ENCODE measurements at places on chromosomes 5 and 9.

GRCh38 chr5:33530183-33531036, 89.6 kb downstream of the TARS1 start:
- no peak for DNase-seq

DNA sequence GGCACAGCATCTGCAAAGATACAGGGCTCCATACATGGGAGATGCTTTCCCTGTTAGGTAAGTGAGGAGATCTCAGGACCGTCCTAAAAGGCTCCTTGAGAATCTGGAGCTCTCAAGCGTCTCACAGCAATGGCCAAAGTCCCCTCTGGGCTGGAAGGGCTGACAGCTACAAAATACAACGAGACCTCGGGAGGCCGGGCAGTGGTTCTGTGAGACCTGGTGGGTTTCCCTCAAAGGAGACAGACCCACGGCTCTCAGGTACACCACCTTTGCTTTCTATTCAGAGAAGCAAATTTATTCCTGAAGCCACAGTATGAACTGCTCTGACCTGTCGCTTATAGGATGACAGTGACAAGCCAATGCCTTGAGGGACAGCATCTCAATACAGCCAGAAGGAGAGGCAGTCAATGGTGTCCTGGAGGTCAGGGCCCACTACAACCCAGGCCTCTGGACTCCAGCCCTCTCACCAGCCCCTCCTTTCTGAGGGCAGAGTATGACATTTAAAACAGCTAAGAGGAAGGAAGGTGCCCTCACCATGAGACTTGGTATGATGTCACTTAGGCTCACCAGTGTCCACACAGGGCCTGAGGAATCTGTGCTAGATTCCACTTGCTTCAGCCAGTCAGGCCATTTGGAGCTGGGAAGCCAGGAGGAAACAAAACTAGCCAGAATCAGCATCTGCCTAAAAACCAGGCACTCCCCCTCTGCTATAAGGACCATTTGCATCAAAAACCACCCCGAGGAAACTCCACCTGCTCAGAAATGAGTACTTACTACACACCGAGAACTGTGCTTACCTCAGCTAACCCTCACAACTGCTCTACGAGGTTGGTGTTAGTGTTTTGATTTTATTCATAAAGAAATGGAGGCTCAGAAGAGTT, 86.5 kb upstream of the FSTL4 start:
- no peak for DNase-seq

GRCh38 chr9:81683238-81683637, 6.1 kb downstream of the TLE1 start:
- no peak for DNase-seq

GRCh38 chr5:167912941-167913665, 378.3 kb upstream of the WWC1 start:
- DNase-seq, result no peak

DNA sequence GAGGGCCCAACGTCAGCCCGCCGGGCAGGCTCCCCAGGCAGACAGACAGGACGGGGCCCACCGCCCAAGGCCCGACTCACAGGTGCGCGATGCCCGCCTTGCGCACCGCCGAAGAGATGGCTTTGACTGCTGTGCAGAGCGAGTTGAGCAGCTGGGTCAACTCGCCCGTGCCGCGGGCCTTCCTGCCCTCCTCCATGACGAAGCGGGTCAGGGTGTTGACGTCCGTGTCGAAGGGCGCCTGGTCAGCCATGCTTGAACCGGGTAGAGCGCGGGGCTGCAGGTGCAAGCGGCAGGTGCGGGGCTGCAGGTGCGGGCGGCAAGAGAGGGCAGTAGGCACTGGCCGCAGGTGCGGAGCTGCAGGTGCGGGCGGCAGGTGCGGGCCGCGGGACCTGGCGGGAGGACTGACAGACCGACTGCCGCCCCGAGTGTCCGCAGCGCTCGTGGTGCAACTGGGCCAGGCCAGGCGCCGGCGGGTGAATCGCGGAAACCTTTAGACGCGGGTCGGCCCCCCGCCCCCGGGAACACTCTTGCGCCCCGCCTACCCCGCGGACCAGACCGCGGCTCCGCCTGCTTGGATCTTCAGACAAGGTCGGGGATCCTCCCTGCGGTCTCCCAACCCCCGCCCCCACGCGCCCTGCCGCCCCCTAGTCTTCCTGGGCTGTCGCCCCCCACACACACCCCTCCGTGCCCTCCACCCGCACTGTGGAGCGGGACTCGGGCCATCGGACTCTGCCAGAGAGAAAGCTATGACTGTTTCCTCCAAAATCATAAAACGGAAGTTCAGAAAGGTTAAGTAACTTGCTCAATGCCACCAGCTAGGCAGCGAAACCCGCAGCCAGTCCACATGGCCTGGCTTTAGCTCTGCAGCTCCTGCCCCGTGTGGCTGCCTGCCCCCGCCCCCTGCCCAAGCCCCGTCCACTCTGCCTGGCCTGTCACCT, at the start of gene FBP1:
FBP1 (minus strand) TSS at position 458 of the 938 bp plus-strand sequence; CDS start at position 250, 208 bp downstream.
- DNase-seq, result no peak

GRCh38 chr9:88801214-88801796, 190.0 kb upstream of the S1PR3 start:
- no peak for DNase-seq

DNA sequence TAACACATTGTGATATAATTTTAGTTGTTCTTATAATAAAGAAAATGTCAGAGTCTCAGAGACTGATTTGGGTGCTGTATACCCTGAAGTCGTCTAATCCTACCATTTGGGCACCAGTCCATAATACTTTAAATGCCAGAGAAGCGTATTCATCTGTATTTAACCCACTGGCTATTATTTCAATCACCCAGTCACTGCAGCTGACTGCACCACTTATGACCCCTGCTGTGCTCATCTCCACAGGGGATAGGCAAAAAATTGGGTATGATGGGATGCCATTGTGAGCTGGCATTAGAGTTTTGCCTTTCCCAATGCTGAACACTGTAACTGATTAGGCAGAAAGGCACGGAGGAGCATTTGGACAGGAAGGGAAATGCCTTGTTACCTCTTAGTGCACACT, 599.7 kb downstream of the CAAP1 start:
- no peak for DNase-seq

DNA sequence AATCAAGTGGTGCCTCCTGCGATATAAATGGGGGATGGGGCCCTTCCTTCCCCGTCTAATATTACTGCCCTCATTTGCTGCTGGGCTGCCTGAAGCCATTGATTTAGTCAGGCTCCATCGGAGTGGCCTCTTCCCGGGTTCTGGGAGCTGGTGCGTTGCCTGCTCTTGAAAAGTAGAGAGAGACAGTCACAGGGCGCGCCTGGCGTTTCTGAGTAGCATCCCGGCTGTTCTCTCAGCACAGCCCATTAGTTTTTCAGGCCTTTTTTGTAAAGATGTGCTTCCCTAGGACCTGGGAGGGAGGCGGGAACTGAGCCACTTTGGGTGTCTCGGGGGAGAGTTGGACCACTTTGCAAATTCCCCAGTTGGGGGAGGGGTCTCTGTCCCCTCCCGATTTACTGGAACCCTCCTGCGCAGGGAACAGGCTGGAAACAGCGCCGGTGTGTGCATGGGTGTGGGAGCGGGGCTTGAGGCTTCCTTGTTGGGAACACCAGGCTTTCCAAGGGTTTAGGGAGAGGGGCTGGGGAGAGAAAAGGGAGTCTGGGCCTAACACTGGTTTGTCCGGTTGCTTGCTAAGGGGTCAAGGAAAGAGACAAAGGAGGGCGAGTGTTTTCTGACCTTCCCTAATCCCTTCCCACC, 4.7 kb downstream of the PRDM6 start:
- DNase-seq, result no peak

- DNase-seq, result no peak
Measured at GRCh38 chr9:31112491-31112890, 1272.0 kb upstream of the ACO1 start.

DNA sequence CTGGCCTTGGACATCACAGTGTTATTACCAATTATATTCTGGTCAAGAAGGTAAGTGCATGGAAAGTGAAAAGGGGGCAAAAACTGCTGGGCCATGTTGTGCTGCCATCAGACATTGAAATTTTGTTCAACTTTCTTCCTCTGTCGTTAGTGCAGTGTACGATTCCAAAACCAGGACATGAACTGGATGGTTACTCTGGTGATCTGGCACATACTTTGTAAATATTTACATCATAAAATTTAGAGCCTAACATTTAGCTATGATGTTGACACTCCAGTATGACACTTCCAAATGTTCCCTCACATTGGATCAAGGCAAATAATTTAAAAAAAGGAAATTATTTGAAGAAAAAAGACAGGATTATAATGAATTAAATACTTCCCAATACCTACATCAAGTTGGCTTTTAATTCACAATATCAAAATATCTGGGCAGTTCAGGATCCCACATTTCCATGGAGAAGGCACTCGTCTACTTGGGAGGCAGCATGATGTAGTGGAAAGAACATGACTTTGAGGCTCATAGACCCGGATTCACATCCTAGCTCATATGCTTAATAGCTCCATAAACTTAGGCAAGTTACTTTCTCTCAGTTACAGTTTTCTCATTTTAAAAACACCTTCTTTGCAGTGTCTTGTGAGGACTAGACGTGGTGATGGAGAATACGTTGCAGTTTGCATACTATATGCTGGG, 342.5 kb upstream of the MPDZ start:
- DNase-seq, result no peak

DNA sequence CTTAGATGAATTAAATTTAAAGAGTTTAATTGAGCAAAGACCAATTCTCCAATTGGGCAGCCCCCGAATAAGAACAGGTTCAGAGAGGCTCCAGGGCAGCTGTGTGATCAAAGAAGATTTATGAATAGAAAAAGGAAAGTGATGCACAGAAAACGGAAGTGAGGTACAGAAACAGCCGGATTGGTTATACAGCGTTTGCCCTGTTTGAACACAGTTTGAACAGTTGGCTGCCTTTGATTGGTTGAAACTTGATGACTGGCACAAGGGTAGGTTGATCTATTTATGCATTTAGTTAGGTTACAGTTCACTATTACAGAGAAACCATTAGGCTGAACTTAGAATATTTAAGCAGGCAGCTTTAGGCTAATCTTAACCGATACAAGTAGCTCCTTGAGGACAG, 29.5 kb downstream of the NIM1K start:
- no peak for DNase-seq

Data from globus pallidus (tissue), 1 donor.